ENCODE measurements at places on chromosomes 3 and 15.

GRCh38 chr3:18086760-18087159 lies 338.4 kb downstream of the SATB1 start:
- no peak for DNase-seq

DNA sequence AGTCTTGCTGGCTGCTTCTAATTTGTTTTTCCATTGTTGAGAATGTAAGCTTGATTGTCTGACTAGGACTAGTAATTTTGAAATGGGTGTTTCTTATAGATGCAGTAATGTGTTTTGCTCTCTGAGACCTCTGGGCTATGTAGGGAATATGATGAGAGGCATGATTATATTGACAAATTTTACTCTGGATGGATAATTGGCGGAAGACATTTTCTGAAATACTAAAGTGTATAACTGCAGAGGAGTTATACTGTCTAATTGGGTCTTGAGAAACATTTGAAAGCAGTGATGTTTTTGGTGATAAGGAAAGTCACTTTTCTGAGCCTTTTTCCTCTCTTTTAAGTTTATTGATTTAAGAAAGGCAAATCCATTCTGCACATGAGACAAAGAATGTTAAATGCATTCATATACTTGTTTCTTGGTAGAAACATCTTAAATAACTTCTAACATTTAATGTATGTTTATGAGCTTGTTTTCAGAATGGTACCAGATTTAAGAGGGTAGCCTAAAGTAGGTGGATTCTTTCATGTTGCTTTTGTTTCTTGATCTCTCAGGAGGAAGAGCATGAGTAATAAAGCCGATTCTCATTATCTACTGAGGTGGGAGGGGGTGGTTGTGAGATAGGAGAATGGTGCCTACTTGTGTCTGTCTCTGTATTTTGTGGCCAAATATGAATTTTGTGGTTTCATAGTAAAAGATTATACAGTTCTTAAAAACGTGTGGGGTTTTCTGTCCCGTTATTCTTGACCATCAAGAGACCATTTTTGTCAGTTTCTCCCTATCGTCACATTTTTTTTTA lies 2.0 kb downstream of the ATP2C1 start:
- DNase-seq, result no peak

GRCh38 chr3:51845129-51845528 lies 16.3 kb upstream of the IQCF2 start:
- DNase-seq, result no peak

DNA sequence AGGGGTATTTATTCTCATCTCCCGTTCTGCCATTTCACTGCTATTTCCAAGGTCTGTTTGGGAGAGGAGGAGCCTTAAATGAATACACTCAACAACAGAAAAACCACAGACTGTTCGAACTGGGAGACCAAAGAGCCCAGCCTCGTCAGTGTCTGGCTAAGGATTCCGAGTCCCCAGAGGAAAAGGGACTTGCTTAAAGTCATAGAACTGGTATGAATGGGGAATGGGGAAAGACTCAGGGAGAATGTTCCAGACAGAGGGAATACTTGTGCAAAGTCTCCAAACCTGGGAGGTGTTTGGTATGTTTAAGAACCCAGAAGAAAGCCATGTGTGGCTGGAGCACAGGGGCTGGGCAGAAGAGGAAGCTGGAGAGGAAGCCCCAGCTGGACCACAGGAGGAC lies 46.9 kb downstream of the FAM43A start:
- DNase-seq, result no peak

DNA sequence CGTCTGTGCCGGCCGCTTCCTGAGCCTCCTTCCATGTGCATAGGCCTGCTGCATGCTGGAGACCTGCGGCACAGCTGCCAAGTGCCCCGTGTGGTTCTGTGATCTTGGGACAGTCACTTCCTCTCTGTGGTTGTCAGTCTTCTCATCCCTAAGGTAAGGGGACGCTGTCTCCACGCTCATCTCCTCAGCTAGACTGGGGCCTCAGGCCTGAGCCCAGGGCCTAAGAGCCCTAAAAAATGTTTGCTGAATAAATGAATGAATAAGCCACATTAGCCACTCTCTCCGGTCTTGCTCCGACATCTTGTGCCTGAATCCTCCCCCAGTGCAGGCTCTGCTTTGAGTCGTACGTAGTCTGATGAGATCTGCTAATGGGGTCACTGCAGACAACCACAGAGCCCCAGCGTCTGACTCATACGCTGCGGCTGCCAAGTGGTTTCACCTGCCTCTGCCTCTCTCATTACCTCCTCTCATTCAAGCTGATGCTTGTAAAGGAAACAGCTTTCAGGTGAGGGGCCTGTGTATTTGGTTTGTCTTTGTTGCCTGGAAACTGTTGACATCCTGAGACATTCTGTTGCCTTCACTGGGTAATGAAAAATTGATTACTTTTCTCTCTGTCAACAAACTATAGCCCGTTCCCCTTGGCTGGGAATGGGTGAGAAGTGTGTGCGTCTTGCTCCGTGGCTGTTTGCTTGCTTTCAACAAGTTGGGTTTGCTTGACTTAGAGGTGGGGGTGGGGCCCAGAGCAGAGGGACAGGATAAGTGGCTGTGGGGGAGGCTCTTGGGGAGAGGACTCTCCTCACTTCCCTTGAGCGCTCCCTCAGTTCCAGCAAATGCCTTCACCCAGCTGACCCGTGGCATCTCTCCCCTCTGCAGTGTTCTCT lies 15.9 kb downstream of the RPLP1 start:
- peak; percentile 66 for DNase-seq

GRCh38 chr3:15453991-15454625 lies 26.7 kb downstream of the EAF1 start:
- no peak for DNase-seq

DNA sequence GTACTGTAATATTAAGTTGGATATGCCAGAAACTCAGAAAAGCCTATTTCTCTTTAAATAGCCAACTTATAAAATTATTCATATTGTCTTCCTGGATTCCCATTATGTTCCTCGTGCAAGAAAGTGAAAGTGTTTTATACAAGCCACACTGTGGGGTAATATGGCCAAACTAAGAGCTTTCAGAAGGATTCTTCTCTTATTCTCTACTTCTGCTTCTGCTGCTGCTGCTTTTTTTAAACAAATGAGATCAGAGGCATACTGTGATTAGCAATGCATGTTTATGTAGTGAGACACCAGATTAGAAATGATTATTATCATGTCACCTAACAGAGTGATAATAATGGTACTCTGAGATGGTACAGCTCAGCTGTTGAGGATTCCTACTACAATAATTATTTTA lies 1026.5 kb upstream of the CFAP20DC start:
- DNase-seq, result no peak

- DNase-seq, result no peak
These were observed 52.6 kb downstream of the PDE8A start for GRCh38 chr15:85034276-85034675.

DNA sequence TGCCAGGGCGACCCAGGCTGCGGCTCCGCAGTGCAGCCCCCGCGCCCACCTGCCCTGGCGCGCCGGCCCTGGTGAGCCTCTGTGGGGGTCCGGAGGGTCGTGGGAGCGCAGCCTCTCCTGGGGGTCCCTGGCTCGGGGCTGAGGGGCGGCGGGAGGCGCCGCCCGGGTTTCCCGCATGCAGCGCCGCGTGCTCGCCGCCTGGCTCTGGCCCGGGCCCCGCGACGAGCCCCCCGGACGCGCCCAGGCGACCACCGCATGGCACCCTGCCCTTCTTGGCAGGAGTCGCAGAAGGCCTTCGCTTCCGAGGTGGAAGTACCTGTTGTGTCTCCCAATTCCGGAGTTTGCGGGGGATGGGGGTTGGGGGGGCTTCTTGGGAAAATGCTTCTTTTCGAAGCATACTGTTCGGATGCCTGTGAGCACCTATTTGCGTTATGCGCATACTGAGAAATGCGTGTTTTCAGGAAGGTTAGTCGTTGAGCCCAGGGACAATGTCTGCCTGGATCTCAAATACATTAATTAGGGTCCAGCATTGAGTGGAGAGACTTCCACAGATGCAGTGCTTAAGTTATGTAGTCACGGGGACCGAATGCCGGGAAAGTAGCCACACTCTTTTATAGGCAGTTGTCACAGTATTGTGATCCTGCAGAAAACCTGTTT lies 1.3 kb downstream of the GABRA5 start:
- DNase-seq, result no peak

DNA sequence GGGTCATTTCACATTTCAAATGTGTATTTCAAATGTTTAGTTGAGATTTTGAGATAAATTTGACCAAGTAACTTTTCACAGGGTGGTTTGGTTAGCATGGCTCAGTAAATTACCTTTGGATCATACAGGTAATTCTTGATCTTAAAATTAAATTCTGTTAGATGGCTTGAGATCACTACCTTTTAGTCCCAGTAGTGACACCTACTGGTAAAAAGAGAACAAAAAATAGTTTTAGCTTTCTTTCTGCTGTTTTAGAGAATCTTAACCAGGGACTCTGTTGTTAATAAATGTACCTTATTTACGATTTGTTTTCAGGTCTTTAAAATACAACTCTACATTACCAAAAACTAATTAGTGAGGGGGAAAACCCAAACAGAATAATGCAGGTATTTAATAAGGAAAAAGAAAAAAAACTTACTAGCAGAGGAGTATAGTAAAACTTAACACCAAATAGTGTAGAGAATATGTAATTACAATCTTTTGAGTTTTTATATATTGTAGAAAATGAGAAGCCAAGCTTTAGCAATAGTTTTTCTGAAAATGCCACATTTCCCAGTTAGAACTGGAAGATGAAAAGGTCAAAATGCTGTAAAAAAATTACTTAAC lies 620.3 kb upstream of the AGTR1 start:
- peak; percentile 11 for DNase-seq

- DNase-seq, result no peak
These were observed 63.6 kb upstream of the MBNL1 start for GRCh38 chr3:152205097-152205593.

DNA sequence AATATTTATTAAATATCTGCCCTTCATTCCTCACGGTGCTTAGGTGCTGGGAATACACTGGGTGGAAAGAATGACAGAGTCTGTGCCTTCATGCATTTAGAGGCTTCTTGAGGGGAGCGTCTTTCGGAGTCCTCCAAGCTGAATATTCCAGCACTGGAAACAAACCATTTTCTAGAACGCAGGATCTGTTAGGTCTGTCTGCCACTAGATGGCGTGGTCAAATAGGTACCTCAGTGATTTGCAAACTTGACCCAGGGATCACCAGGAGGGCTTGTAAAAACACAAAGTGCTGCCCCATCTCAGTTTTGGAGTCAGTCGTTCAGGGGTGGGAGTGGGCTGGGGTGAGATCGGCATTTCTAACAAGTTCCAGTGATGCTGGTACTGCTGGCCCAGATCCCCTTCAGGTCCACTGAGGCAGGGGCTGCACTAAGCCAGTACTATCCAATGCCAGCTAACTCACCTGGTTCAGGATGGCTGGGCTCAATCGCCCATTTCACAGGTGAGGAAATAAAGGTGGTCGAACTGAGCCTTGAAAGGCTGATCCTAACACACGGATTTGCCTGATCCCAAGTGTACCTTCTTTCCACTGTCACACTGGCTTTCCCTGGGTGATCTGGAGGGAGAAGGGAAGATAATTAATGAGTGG lies 14.8 kb downstream of the ARNT2 start:
- DNase-seq, result peak; percentile 54

GRCh38 chr15:80925597-80926059 lies 64.0 kb downstream of the MESD start:
- no peak for DNase-seq

DNA sequence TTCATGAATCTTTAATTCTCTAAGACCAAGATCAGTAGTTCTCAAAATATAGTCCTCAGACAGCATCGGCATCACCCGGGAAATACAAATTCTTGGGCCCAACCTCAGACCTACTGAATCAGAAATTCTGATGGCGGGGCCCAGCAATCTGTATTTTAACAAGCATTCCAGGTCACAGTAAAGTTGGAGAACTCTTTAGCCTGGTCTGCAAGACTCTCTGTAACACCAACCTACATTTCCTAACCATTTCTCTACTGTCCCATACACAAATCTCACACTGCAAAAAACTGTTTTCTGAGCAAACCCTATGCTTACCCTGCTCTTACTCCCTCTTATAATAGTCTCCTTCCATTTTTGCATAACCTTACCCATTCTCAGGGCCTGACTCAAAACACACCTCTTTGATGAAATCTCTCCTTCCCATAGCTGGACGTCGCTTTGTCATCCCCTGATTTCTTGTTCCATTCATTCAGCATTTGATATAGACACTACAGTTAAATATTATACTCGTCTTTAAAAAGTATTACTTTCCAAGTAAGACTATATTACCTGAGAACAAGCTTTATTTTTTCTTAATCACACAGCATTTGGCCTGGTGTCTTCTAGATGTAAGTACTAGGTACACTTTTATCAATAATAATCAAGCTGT lies 83.3 kb upstream of the MYO5C start:
- no peak for DNase-seq

- DNase-seq, result no peak
These were observed 2.5 kb downstream of the SEMA3B start for GRCh38 chr3:50271314-50271936.

GRCh38 chr3:18424213-18424728 lies 868 bp downstream of the SATB1 start:
- DNase-seq, result no peak

GRCh38 chr3:96169111-96169766 lies 645.2 kb upstream of the EPHA6 start:
- no peak for DNase-seq

DNA sequence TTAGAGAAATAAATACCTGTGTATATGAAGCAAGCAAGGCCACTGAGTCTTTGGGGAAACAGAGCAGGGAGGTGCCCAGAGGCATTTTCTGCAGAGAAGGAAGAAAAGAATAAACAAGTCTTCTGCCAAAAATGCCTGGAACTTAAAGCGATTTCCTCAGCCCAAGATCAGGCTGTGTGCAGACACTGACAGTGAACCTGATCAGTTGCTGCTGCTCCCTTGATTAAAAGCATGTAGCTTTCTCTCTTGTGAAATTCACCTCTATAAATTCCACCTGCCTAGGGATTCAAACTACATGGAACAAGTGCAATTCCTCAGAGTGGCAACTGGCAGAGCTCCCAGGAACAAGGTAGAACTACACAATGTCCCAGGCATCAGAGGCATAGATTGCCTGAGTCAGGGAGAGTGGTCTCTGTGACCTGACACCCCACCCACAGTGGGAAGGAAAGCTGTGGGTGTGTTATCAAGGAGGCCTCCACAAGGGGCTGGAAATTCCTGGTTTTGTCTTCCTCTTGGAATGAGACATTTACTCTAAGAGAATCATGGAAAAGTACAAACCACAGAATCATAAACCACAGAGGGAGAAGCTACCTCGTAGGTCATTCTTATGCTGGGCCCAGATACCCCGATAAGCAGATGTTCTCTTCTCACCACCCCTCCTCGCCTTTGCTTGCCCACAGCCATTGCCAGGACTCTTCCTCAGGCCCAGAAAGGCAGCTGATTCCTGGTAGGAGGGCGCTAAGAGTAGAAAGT lies 1.8 kb upstream of the ZBTB38 start:
- DNase-seq, result peak; percentile 96

DNA sequence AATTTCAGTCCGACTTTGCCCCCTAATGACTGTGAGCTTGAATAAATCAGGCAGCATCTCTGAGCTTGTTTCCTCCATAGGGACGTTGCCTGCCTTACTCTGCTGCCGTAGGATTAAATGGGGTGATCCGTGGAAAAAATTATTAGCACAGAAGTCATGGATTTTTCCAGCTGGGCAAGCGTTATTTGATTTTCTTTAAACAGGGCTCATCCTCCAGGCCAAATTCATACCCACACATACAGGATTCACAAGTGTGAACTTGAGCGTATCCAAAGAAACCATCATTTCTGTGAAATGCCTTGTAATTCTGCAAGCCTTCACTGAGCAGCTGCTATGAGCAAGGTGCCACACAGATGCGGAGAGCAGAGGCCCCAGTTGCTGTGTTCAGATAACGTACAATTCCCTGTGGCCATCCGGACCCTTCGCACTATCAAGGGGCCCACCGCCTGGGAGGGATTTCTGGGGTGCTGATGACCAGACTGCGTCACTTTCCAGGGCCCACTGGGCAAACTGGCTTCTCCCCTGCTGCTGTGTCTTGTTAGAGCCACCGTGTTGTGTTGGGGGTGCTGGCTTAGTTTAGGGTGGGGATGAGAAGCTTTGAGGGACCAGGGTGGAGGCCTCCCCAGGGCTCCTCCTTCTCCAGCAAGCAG lies 61.4 kb downstream of the MGLL start:
- DNase-seq, result no peak

All from fibroblast of skin of abdomen (primary cell).